ENCODE measurements at places on chromosomes 5 and 9.

DNA sequence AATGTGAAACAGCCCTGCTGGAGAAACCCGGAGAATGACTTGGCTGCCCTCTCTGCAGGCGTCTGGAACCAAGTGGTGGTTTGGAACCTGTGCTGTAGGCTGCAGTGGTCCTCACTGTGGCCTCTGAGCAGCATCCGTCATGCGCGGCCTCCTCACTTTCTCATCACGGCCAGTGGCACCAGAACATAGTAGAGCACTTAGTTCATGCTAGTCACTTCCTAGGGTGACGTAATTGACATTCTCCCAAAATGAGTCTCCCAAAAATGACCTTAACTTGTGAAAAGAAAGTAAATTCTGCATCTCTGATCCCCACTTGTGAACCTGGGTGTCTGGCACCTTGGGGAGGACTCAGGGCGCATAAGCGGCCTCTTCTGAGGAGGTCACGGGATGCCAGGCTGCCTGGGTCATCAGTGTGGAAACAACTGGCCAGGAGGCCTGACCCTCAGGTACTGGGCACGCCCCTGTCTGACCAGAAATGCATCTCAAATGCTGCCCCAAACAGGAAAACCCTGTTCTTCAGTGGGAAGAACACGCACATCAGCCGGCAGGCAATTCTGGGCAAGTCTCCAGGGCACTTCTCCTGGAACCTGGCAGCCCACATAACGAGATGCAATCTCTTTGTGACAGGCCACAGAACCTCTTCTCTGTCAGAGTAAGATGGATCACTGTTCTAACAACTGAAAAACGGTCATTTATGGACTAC lies 36.6 kb upstream of the SPTLC1 start:
- no peak for DNase-seq

DNA sequence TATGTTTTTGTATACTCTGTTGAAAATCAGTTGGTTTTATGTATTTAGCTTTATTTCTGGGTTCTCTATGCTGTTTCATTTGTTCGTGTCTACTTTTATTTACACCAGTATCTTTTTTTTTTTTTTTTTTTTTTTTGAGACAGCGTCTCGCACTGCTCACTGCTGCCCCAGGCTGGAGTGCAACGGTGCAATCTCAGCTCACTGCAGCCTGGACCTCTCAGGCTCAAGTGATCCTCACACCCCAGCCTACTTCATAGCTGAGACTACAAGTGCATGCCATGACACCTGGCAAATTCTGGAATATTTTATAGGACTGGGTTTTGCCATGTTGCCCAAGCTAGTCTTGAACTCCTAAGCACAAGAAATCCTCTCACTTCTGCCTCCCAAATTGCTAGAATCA lies 869.4 kb upstream of the CDH6 start:
- no peak for DNase-seq

GRCh38 chr5:170262061-170263045 lies 29.6 kb downstream of the C5orf58 start:
- DNase-seq: no peak

DNA sequence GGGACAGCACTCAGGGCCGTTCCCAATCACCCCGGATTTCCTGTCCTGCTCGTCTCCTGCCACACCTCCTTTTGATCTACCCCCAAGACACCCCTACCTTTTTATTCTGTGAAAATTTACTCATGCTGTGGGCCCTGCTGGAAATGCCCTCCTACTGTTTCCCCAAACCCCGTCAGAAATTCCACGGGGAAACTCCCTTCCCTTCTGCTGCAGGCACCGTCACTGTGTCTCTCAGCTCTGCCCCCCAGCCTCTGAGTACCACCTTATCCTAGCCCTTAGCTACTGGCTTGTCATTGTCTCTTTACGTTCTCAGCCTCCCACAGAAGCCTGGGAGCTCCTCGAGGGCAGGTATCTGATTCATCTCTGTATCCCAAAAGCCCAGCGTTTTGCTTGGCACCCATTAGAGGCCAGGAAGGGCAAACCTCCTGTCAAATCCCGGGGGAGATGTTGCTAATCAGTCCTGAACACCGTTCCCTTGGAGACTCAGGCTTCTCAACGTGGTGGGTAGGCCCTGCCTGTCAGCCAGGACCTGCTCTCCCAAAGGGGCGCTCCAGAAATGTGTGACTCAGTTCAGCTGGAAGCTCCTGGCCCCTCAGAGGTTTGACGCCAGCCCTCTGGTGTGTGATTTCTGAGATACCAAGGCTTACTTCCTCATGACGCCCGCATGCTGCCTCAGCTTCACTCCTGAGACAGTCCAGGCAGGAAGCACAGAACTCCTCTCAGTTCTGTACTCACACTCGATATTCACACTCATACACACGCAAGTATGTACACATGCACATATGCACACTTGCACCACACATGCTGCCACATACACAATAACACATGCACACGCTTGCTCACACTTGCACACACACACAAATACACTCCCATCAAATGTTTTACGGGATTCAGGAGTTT lies 50.7 kb upstream of the GRHPR start:
- peak; percentile 2 for DNase-seq

DNA sequence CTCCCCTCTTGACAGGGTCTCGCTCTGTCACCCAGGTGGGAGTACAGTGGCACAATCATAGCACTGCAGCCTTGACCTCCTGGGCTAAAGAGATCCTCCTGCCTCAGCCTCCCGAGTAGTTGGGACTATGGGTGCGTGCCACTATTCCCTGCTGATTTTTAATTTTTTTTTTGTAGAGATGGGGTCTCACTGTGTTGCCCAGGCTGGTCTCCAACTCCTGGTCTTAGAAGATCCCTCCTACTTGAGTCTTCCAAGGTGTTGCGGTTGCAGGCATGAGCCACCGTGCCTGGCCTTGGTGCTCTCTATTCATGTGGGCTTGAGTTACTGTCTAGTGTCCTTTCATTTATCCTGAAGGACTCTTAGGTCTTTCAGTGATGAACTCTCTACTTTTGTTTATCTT lies 24.1 kb downstream of the EHMT1 start:
- DNase-seq: no peak

- DNase-seq: no peak
These were observed 68.4 kb upstream of the IZUMO3 start for GRCh38 chr9:24614070-24614469.

DNA sequence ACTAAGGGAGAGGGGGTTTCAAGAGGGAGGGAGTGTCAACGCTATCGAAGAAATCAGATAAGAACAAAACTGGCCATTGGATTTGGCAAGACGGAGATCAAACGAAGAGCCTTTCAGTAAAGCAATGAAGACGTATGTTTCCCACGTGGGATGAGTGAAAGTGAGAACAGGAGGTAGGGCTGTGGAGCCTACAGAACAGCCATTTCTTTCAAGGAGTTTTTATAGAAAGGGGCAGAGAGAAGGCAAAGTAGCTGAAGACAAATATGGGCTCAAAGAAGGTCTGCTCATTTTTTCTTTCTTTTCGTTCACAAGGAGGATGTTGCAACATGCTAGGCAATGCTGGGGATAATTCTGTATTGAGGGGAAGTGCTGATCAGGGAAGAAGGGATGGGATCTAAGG lies 98.3 kb downstream of the SUSD1 start:
- DNase-seq: no peak

GRCh38 chr5:135153259-135153658 lies 119.2 kb upstream of the PITX1 start:
- DNase-seq: no peak

DNA sequence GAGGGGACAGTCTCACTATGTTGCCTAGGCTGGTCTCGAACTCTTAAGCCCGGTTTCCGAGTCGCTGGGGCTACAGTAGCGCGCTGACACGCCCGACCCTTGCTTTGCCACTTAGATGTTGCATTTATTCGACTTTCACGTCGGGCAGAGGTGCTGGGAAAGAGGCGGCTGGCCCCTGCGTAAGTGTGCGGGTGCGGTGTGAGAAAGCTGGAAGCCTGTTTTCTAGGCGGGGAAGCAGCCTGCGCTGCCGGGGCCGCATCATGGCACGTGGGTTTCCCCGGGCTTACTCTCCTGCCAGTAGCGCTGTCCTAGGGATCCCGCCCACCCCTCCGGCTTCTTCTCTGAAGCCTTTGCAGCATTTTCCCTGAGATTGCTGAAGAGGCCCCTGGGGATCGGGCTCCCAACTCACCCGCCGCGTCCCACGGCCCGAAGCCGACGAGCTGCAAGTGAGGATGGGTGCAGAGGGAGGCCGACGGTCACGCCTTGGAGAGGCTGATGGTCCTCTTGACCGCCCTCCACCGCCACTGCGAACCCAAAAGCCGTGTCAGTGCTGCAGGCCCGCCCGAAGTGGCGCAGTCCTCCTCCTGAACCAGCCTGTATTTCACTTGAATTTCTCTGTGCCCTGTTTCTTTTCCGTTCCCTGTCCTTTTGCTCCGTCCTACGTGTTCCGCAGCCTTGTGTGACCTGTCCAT lies 5.8 kb upstream of the TRIM41 start:
- peak; percentile 41 for DNase-seq

DNA sequence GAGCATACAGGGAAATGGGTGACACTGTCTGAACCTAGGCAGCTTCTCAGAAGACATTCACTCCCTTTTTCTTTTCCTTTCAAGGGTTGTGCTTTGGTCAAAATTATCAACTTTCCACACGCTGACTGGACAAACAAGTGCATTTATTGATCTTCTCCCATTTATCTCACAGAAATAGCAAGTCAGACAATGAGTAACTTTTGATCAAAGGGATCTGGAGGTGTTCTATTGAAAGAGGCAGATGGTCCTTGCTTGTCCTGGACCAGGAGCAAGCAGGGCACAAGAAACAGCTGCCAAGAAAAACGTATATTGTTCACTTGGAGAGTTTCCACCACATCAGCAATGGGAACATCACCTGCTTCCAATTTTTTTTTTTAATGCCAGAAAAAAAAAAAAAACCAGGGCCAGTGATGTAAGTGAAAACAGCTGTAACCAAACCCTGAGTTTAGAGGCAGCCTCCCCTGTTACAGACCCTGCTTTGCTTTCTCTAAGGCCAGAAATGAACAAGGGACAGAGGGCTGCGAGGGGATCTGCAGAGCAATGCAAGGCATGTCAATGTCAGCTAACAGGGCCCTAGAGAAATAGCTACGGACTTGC lies 79.8 kb downstream of the NIPSNAP3B start:
- DNase-seq: no peak

- DNase-seq: no peak
These were observed 149.2 kb upstream of the ARRDC3 start for GRCh38 chr5:91532281-91532680.

- DNase-seq: no peak
These were observed 71.7 kb upstream of the TNC start for GRCh38 chr9:115189686-115190085.

GRCh38 chr5:16178745-16179372 lies 732 bp downstream of the MARCHF11 start:
- peak; percentile 53 for DNase-seq
